Cerebellar nuclear complex (tissue), 1 donor: ENCODE measurements at places on chromosomes 1 and 21.

DNA sequence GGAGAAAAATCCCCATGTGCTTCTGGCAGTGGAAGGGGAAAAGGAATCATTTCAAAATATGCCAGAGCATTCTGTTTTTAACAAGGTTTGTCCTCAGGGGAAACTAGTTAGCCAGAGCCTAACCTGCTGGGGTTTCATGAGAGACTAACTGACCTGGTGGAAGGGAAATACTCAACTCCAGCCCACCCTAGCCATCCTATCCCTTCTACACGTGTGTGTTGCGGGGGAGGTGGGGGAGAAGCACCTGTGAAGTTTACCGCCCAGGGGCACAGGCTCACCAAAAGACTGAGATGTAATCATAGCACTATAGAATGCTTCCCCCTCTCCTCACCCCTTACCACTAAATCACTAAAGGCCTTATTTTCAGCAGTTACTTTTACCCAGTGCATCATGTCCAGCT, 139.5 kb downstream of the GRIK3 start:
- DNase-seq: no peak

GRCh38 chr1:8913457-8913856, 32.2 kb upstream of the CA6 start:
- no peak for DNase-seq

GRCh38 chr1:66599346-66599745, 65.4 kb downstream of the SGIP1 start:
- DNase-seq: no peak

- DNase-seq: no peak
These were observed 169.4 kb downstream of the GABPA start for GRCh38 chr21:25904044-25904695.

DNA sequence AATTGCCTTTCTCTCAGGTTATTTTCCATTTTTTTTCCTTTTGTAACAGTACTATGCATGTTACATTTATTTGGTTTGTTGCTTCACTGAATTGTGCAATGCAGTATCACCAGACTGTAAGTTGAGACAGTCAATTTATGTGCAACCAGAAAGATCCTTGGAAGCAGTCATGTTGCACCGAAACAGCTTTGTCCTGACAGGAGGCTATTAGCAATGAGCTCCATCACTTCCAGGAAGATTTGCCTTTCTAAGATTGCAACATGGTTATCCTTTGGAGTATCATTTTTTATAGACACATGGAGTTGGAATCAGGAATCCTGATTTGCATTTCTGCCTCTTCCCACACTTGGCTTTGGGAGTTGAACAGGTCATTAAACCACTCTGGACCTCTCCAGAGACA, 84.5 kb upstream of the ST6GALNAC5 start:
- no peak for DNase-seq

- DNase-seq: no peak
These were observed 2.2 kb upstream of the LAPTM5 start for GRCh38 chr1:30759718-30760281.

GRCh38 chr1:215489771-215490565, 77.1 kb upstream of the KCTD3 start:
- no peak for DNase-seq

DNA sequence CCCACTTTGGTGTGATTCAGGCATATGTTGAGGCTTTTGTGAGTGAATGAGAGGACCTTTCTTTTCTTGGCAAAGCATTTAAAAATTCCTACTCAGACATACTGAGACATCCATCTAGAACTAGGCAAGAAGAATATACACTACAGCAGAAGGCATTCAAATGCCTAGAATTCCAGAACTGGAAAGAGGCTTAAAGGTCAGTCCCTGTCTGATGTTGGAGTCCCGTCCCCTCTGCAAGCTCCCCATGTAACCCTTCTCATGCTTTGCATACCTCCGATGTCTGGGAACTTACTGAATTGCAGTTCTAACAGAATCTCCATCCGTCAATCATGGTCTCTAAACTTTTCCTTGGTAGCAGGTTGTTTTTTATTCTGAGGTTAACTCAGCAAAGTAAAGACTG, 152.9 kb downstream of the ATP6V1G3 start:
- DNase-seq: no peak

- no peak for DNase-seq
These were observed 7.4 kb downstream of the AZIN2 start for GRCh38 chr1:33088119-33088906.

- no peak for DNase-seq
These were observed 45.7 kb downstream of the WNT9A start for GRCh38 chr1:227901906-227902640.

DNA sequence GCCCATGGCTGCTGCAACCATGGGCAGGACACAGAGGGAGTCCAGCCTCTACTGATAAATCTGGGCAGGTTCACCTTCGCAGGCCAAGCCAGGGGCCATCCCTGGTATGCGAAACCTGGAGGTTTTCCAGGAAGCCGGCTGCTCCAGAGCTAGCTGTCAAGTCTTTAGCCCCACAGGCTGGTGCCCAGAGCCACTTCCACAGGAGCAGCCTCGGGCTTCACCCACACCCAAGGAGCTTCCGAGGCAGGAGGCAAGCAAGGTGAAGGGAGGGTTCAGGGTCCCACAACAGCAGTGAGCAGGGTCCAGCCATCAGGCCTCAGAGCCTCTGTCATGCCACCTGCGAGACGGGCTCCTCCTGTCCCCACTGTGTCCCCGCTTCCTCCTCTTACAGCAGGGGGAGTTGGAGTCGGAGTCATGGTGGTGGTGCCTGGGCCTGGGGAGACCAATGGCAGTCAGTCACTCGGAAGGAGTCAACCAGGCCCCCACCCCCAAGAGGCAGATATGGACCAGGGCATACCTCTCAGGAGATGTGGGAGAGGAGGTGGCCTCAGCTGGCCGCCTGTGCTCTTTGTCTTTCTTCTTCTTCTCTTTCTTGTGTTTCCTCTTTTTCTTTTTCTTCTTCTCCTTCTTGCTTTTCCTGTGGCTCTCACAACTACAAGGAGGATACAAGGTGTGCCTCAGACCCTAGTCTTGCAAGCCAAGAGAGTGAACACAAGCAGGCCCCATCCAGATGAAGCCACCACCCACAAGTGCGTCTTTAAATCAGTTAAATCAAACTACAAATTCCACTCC, 2.1 kb downstream of the C1orf35 start:
- no peak for DNase-seq

DNA sequence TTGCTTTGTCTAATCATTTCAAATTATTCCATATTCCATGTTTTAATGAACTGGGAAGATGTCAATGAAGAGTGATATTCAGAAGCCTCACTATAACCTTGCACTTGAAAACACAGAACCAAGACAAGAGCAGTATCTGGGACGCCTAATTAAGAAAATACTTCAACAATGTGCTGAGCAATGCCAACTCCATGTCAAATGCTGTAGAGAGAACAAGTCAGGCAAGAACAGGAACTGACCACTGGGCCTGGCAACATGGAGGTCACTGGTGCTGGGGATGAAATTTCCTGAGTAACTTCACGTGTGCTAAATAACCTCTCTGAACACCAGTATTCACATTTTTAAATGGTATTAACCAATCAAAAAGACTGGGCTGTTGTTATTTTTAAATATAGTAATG, 22.8 kb downstream of the HEATR1 start:
- DNase-seq: no peak

GRCh38 chr1:237041795-237042525, at the start of gene RYR2:
RYR2 (plus strand) TSS chr1:237042184; CDS start chr1:237042522, 338 bp downstream.
- no peak for DNase-seq

DNA sequence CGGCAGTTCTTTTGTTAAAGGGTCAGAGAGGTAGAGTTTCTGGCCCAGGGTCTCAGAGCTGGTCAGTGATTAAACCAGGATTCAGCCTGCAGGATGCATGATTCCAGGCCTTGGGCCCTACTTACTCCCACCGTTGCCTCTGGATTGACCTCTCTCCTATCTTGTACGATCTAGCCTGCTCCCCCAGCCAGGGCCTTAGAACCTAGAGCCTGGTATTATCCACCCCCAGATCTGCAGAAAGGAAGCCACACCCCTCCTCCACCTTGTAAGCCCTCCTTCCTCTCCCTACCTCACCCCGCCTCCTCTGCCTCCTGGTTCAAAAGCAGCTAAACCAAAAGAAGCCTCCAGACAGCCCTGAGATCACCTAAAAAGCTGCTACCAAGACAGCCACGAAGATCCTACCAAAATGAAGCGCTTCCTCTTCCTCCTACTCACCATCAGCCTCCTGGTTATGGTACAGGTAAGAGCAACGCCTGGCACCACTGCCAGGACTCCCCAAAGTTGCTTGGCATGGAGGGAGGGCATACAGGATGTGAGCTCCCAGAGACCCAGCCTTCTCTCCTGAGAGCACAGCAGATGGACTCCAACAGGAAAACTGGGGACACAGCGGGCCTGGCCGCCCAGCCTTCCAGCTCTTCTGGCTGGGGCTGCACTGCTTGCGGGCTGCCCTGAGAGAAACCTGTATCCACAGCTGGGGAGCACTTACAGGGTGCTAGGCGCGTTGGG, at the start of gene CD52:
Gene CD52 (plus strand): TSS at position 347 of the 726 bp plus-strand sequence. CDS start 60 bp downstream, at position 407.
- DNase-seq: no peak

DNA sequence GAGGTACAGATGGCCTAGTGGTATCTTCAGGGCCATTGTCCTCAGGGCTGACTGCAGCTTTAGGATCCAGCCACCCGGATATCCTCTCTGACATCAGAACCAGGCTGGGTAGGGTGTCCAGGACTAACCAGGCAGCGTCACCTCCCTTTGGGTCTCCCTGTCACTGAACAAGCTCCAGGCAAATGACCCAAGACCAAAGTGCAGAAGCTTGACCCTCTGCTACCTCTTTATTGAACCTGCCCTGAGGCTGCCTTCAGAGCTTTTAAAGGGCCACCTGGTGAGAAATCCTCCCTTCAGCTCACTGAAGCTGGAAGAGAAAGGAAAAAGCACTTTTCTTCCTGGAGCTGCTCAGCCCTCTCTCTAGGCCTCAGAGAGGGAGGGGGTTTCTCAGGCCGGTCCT, 79.1 kb upstream of the VAMP3 start:
- DNase-seq: no peak

GRCh38 chr1:192550922-192551534, 24.5 kb upstream of the RGS1 start:
- DNase-seq: no peak
